GM12878 (cell line): ENCODE measurements at places on chromosomes 11 and 22.

GRCh38 chr11:33182246-33182878, 21.1 kb upstream of the CSTF3 start:
- DNase-seq, result no peak

DNA sequence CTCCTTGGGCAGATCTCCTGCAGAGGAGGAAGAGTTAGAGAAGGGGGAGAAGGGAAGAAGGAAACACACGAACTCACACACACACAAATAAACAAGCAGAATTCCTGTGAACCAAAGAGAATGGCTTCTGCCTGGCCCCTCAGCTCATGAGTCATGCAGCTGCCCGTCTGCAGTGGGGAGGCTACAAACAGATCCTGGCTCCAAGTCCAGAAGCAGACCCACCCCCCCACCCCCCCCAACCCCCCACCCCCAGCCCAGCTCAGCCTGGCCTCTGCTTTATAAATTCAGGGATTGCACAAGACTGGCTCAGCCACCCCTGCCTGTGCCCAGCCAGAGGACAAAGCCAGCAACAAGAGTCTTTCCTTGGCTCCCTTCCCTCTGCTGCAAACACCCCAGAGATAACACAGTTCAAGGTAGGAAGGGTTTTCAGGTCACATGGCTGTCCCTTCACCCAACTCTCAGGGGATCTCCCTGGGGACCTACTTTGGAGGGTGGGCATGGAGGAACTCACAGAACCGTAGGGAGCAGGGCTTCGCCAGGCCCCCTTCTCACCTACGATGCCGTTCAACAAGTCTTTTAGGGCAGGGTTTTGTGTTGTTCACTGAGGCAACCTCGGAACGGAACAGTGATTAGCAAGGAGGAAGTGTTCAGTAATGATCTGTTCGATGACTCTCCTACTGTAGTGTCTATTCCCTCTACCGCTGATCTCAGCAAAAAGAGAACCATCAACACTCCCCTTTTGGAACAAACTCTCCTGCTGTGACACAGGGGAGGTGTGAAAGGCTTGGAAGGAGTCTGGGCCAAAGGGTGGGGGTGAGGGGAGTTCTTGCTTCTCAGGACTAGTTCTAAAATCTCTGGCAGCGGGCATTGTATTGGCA, 35.5 kb downstream of the RPL27A start:
- DNase-seq, result no peak

DNA sequence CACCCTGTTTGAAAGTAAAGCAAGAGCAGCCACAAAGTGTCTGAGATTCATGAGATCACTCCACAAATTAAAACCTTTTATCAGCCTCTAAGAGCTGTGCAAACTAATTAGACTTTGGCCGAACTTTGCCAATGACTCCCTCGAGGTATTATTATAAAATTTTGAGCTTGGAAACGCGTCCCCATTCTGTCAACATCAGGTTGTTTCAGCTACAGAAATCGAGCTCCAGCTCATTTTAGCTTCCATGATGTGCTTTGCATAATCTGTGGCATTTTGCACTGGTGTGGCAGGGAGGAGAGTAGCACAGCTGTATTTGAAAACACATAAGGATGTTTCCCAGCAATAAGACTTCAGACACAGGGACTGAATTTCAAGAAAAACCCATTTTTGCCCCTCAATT, 872.2 kb downstream of the NTM start:
- no peak for DNase-seq

GRCh38 chr11:77959434-77959833, 35.0 kb downstream of the INTS4 start:
- no peak for DNase-seq

- DNase-seq, result no peak
Observed at GRCh38 chr11:31442086-31442485, 67.3 kb downstream of the IMMP1L start.

DNA sequence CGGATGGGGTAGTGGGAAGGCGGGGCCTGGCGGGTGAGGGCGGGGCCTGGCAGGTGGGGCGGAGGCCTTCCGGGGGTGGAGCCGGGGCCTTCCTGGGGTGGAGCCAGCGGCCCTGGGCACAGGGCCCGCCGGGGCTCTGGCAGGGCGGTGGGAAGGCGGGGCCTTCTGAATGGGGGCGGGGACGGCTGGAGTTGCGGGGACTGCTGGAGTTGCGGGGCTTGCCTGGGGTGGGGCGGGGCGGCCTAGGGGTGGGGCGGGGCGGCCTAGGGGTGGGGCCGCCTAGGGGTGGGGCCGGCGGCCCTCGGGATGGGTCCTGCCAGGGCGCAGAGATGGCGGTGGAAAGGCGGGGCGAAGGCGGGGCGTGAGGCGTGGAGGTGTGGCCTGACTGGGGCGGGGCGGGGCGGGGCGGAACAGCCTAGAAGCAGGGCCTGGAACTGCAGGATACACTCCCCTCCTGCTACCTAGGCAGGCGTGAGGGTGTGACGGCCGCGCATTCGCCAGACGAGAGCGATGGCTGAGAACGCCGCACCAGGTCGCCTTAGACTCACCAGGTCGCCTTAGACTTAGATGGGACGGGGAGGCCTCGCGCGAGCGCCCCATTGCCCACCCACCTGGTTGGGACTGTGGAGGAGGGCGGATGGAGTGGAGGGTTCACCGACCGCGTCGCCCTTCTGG, 19.3 kb downstream of the RRP7A start:
- peak; percentile 37 for DNase-seq

GRCh38 chr11:65275906-65276305, 14.1 kb downstream of the POLA2 start:
- DNase-seq, result no peak

- no peak for DNase-seq
Observed at GRCh38 chr11:80297858-80298632, 857.2 kb upstream of the TENM4 start.

GRCh38 chr22:27487600-27488452, 313.7 kb downstream of the MN1 start:
- no peak for DNase-seq

DNA sequence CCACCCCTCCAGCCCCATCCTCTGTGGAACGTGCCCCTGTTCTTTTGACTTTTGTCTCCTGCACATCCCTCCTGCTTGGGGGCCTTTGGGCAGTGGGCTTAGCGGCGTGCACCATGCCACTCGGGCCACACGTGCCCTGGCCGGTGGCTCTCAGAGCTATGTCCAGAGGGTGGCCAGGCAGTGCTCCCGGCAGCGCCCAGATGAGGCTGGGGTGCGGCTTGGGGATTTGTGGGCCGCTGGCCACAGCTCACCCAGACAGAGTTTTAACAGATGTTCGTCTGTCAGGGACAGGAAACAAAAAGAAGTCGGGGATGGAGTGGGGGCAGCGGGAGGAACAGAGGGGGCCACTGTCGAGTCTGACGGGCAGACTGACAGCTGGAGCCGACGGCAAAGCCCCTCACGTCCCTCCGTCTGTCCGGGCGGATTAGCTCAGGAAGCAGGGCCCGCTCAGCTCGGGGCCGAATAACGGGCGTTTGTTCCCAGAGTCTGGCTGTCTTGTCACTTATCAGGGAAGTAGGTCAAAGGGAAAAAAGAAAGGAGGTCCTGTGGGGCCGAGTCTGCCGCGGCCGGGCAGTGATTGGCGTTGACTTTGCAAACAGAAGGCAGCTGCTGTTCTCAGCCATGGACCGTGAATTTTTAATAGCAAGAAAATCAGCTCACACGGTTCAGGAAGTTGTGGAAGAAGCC, 61.6 kb downstream of the LRP5 start:
- DNase-seq, result no peak

- no peak for DNase-seq
Observed at GRCh38 chr11:47395223-47396048, 13.0 kb upstream of the SLC39A13 start.

GRCh38 chr11:7143908-7144307, 55.1 kb downstream of the RBMXL2 start:
- no peak for DNase-seq

GRCh38 chr11:111162305-111162704, 83.2 kb upstream of the POU2AF2 start:
- no peak for DNase-seq

GRCh38 chr22:30273711-30274436, 7.2 kb upstream of the OSM start:
- no peak for DNase-seq

- DNase-seq, result no peak
Observed at GRCh38 chr22:22735695-22736611, 91.5 kb downstream of the GGTLC2 start.

DNA sequence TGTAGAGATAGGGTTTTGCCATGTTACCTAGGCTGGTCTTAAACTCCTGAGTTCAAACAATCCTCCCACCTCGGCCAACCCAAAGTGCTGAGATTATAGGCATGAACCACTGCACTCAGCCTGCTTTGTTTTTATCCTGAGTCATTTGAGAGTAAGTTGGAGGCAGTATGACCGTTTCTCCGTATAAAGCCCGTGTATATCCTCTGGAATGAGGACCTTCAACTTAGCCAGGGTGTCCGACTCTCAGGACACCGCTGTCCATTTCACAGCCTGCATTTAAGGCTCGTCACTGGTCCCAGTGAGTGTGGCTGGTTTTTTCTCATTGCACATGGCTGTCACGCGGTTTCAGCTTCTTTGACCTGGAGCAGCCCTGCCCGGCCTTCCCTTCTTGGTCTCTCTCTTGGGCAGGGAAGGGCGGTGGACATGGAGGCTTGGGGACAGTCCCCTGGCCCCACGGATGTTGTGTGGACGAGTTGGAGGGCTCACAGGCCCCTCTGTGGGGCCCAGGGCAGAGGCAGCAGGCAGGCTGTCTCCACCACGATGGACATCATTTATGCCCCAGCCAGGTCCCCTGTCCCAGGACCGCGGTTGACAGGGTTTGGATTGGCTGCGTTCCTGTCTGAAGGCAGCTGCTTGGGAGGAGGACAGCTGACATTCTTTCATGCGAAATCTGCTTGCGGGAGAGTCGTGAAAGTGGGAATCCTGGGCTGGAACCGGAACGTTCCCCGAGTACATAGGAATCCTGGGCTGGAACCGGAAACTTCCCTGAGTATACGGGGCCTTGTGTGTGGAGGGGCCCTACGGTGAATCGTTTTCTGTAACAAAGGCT, 93.3 kb downstream of the KCNQ1 start:
- no peak for DNase-seq

DNA sequence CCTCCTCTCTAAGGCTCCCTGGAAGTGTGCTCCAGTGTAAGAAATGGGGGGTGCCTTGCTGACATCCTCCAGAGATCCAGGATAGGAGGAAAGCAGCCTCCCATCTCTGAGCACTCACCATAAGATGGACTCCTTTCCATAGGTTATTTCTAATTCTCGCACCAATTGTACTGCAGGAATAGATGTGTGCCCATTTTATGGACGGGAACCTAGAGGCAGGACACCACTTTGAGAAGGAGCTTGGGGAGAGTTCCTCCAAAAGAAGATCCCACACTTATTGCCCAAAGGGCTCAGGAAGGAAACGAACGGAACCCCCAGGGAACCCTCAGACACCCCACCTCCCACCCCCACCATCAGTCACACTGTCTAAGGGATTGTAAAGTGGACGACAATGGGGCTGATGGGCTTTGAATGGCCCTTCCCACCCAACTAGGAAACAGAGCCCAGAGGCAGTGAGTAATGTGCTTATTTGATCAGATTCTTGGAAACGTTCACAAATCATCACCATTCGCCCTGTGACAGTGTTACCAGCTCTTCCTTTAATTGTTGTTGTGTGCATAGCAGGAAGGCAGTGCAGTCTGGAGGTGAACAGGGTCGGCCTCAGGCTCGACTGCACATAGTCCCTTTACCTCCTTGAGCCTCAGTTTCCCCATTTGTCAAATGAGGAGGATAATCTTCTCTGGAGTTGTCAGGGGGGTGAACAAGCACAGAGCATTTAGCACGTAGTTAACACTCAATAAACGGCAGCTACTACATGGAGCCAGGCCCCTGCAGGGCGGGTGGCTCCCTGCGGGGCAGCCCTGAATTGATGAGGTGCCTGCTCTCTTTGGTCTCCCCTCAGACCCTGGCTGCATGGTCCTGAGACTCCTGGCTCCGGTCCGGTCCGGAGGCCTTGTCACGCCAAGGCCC, 8.4 kb upstream of the MN1 start:
- DNase-seq, result no peak

- DNase-seq, result no peak
Observed at GRCh38 chr11:1335811-1336761, 26.7 kb upstream of the TOLLIP start.

GRCh38 chr11:116958246-116958645, 120.8 kb upstream of the APOA1 start:
- DNase-seq, result no peak

DNA sequence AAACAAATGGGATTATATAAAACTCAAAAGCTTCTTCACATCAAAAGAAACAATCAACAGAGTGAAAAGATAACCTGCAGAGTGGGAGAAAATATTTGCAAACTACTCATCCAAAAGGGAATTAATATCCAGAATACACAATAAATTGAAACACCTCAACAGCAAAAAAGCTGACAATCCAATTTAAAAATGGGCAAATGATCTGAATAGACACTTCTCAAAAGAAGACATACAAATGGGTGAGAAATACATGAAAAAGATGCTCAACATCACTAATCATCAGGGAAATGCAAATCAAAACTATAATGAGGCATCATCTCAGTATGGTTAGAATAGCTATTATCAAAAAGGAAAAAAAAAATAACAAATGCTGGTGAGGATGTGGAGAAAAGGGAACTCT, 13.5 kb downstream of the EXPH5 start:
- no peak for DNase-seq

DNA sequence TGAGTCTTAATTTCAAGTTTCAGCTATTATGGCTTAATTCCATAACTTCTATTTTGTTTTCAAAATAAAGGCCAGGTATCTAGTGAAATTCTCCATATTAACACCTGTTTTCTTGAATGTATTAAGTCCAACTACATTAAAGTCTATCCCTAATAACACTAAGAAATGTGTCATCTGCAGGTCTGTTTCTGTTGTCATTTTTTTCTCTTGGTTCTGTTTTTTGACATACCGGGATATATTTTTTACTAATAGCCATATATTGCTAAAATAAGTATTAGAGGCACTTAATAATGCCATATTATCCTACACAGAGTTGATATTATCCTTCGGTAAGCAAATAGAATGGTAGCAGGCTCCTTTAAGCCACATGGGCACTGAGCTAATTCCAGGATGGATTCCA, 176.0 kb upstream of the MPPED2 start:
- no peak for DNase-seq

DNA sequence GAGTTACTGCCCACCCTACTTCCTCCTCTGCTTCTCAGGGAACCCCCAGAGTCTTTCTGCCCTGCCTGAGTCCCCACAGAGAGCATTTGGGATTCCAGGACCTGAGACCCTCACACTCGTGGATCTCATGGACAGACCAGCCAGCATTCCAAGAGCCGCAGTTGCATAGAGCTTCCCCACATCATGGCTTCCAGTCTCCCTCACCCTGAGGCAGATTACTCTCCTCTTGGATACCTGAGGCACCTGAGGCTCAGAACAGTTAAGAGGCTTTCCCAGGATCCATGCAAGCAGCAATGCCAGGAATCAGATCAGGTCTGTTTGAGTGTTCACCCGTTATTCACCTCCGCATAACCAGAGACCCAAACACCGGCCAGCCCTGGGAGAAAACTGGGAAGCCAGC, 102.2 kb downstream of the TRIM29 start:
- no peak for DNase-seq
